ENCODE measurements at places on chromosomes 4 and X. TPM values are rescaled to one million over a fixed set of nuclear protein-coding genes. Genes with fewer than 3 reads are reported as not detected.

INTU gene
- total RNA-seq = 0.12 TPM

- H3K27ac ChIP-seq = no peak overlapping the region
- no peak overlapping the region for H3K4me3 ChIP-seq
- no peak for DNase-seq
- peaks cover 34% of the 10 kb centered on the region for H3K27me3 ChIP-seq
- H3K4me1 ChIP-seq = no peaks in the 10 kb centered on the region
- no peaks in the 10 kb centered on the region for H3K36me3 ChIP-seq
These were observed 1.1 kb downstream of the TMEM35A start for GRCh38 chrX:101079736-101080270.

DNA sequence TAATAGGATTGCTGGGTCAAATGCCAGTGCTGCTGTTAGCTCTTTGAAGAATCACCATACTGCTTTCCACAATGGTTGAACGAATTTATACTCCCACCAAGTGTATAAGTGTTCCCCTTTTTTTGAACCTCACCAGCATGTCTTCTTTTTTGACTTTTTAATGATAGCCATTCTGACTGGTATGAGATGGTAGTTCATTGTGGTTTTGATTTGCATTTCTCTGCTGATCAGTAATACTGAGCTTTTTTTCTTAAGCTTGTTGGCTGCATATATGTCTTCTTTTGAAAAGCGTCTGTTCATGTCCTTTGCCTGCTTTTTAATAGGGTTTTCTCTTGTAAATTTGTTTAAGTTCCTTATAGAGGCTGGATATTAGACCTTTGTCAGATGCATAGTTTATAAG, 14.8 kb downstream of the USP38 start:
- peaks cover 50% of the 10 kb centered on the region for H3K36me3 ChIP-seq
- DNase-seq = no peak
- no peak overlapping the region for H3K4me3 ChIP-seq
- H3K27me3 ChIP-seq = no peaks in the 10 kb centered on the region

DNA sequence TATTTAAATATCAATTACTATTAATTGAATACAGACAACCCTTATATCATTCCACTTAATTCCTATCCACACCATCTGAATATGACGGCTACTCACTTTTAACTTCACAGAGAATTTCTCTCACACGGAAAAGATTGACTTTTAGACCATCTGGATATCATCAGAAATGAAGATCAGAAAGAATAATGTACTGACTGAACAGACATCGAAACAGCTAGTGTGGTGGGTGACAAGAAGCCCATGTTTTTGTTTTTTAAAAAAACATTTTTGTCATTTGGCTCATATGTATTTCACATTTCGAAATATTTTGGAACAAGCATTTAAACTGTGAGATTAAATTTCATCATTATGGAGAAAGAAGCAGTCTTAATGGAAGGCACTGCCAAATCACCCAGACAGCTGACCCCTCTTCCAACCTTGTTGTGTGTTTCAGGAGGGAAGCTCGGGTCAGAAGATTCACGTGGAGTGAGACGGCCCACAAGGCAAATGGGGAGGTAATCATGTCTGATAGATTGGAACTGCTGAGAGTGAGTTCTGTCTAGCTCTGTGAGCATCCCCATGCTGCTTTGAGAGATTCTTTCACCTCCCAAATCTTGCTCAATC, 204.2 kb upstream of the RASGEF1B start:
- H3K36me3 ChIP-seq = no peaks in the 10 kb centered on the region
- peaks cover 6% of the 10 kb centered on the region for H3K27me3 ChIP-seq
- no peak overlapping the region for H3K4me3 ChIP-seq
- H3K4me1 ChIP-seq = no peaks in the 10 kb centered on the region
- DNase-seq = no peak

RBBP7 gene
- 193 TPM for total RNA-seq

DNA sequence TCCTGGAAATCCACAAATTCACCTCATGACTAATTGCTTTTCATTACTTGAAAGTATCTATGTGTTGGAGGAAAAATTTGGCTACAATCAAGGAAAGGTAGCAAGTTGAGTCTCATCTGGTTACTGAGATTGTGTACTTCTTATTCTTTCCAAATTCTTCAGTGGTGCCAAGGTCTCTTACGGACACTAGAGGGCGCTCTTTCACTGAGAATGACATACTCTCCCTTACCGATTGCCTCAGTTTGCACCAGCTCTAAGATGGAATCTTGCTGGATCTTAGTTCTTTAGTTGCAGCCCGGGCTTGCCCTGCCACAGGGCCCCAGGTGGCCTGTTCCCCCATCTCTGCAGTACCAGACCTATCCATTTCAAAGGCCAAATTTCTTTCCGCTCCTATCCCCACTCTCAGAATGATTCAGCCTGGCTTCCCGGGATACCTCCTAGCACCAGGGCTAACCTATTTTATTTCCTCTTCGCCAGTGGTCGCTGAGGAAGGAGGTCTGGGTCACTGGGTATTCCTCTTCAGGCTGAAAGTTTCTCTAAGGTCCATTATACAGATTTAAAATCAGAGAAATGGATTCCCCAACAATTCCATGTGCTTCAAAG, 24.6 kb upstream of the GPR50 start:
- H3K36me3 ChIP-seq = no peaks in the 10 kb centered on the region
- H3K27ac ChIP-seq = no peak overlapping the region
- H3K27me3 ChIP-seq = peaks cover 35% of the 10 kb centered on the region

DNA sequence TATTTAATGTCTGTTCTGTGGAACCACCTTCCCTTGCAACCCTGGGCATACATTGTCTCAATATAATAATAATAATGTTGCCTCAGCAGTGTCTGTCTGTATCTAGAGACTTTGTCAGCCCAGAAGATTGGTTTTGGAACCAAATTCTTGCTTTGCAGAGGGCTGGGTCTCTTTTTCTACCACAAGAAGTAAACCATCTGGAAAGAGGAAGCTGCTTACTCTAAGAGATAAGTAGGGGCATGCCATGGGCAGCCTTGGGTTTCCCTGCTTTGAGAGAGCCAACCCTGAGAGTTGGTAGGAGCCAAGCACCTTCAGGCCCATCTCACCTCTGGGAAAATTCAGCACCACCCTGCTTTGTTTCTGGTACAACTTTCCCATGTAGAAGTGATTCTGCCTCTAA, 27.0 kb downstream of the TMEM31 start:
- H3K27me3 ChIP-seq = peaks cover 7% of the 10 kb centered on the region
- DNase-seq = no peak
- H3K36me3 ChIP-seq = no peaks in the 10 kb centered on the region
- H3K4me3 ChIP-seq = no peak overlapping the region
- no peak overlapping the region for H3K27ac ChIP-seq

DNA sequence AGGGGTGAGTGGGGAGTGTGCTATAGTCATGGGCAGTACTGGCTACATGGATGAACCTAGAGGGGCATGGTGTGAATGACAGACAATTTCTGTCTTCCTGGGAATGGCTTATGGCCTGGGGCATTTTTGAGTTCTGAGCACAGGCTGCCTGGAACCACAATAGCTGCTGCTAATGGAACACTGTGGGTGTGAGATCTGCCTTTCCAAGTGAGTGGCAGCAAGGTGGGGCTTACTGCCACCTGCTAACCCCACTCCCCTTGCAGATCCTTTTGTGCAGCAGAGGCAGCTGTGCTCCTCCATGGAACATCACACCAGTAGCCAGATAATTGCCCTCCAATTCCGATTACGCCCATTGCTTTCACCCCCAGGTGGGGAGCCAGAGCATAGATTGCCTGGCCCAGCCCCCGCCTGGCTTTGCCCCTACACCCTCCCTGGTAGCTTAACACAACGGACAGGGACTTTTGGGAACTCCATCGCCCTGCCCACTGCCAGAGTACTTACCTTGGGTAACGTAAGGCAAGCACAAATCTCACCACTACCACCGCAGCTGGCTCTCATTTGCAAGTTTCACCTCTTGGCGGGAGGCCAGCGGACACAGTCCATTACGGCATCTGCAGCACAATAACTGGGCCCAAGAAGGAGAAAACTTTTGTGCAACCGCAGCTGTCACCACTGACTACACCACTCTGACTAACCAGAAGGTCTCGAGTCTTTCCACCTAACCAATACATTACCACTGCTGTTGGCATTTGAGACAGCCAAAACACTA, 421.2 kb upstream of the NWD2 start:
- H3K27ac ChIP-seq = no peak overlapping the region
- no peaks in the 10 kb centered on the region for H3K4me1 ChIP-seq
- DNase-seq = no peak
- no peak overlapping the region for H3K4me3 ChIP-seq

DNA sequence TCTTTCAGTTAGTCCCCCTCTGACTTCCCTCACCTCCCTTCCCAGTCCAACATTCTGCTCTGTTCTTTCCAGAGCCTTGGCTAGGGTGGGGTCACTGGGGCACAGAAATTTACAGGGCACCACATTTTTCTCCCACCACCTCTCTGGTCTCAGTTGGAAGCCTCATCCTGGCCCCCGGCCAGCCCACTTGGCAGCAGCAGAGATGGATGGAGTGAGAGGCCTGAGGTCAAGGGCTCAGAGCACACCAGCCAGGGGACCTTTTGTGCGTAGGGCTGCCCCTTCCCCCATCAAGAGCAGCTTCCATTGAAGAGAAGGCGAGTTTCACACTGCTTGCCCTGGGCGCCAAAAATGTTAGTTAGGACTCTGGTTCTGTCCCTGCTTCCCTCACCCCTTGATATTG, 230.9 kb downstream of the SOX3 start:
- H3K4me3 ChIP-seq = no peak overlapping the region
- H3K27me3 ChIP-seq = no peaks in the 10 kb centered on the region
- H3K4me1 ChIP-seq = no peaks in the 10 kb centered on the region
- H3K27ac ChIP-seq = no peak overlapping the region
- no peaks in the 10 kb centered on the region for H3K36me3 ChIP-seq
- no peak for DNase-seq

GTPBP6 gene
- 57.2 TPM for total RNA-seq

DNA sequence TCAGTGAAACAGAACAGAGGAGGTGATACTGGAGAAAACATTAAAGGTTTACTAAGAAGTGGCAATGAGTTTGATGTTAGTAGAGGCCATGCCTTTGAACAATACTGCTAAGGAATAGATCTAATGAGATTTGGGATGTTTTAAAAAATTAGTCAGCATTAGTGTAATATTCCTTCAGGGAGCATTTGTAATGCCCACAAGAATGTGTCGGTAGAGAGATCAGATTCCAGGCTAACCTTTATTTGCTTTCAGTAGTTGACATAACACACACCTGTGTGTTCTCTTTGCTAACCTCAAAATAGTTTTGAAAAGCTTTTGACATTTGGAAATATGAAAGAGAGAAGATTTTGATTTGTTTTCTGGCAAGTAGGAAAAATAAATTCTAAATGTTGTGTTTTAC, 328.8 kb downstream of the BMPR1B start:
- no peaks in the 10 kb centered on the region for H3K36me3 ChIP-seq
- peaks cover 14% of the 10 kb centered on the region for H3K27me3 ChIP-seq
- DNase-seq = no peak
- H3K4me1 ChIP-seq = peaks cover 2% of the 10 kb centered on the region

GRCh38 chrX:7047951-7048350, 99.6 kb upstream of the STS start:
- H3K4me3 ChIP-seq = no peak overlapping the region
- H3K4me1 ChIP-seq = peaks cover 3% of the 10 kb centered on the region
- peaks cover 21% of the 10 kb centered on the region for H3K36me3 ChIP-seq
- H3K27ac ChIP-seq = no peak overlapping the region
- DNase-seq = no peak
- no peaks in the 10 kb centered on the region for H3K27me3 ChIP-seq

GRCh38 chr4:98260047-98260578, 1.1 kb upstream of the RAP1GDS1 start:
- peaks cover 14% of the 10 kb centered on the region for H3K36me3 ChIP-seq
- H3K4me1 ChIP-seq = peaks cover 44% of the 10 kb centered on the region
- peak overlapping the region; percentile 97 for H3K27ac ChIP-seq
- peak overlapping the region; percentile 99 for H3K4me3 ChIP-seq
- H3K27me3 ChIP-seq = no peaks in the 10 kb centered on the region

HDX gene
- 1.5 TPM for total RNA-seq

CNKSR2 gene
- total RNA-seq = 6.7 TPM

DNA sequence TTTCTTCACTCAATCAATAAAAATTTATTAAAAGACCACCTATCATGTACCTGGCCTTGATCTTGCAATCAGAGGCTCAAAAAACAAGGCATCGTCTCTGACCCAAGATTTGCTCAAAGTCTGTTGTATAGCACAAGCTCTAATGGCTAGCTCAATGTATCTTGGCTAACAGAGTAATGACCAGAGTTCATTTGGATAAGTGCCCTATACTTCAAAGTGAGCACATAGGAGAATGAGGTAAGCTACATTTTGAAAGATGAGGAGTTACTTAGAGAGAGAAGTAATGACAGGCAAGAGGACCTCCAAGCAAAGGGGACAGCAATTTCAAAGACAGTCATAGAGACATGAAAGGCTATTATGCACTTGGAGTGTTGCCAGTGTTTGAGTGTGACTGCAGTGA, 22.9 kb upstream of the GABRQ start:
- no peaks in the 10 kb centered on the region for H3K4me1 ChIP-seq
- no peak for DNase-seq
- no peak overlapping the region for H3K27ac ChIP-seq

- H3K27ac ChIP-seq = no peak overlapping the region
- no peak overlapping the region for H3K4me3 ChIP-seq
These were observed 2123.1 kb upstream of the TENM3 start for GRCh38 chr4:180120068-180120467.

- DNase-seq = peak; percentile 54
- H3K36me3 ChIP-seq = peaks cover 80% of the 10 kb centered on the region
- peak overlapping the region; percentile 89 for H3K27ac ChIP-seq
- peak overlapping the region; percentile 75 for H3K4me3 ChIP-seq
- H3K27me3 ChIP-seq = no peaks in the 10 kb centered on the region
- peaks cover 93% of the 10 kb centered on the region for H3K4me1 ChIP-seq
These were observed 17.2 kb downstream of the RHOH start for GRCh38 chr4:40214038-40214437.

DNA sequence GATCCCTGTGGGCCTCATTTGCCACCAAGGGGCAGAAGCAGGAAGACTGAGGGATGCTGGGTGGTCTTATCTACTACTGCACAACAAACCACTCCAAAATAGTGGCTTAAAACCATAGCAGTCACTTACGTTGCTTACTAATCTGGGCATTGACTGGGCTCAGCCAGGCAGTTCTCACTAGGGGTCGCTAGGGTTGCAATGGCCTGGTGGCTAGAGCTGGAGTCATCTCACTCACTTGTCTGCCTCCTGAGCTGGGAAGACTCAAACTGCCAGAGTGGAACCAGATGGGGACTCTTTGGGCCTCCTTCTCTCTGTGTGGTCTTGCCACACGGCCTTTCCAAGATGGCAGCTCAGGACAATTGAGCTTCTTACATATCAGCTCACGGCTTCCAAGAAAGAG, 216.3 kb upstream of the BCOR start:
- H3K36me3 ChIP-seq = peaks cover 2% of the 10 kb centered on the region
- DNase-seq = no peak

SOX3 gene
- total RNA-seq = not detected

RNF150 gene
- total RNA-seq = 0.05 TPM

GRCh38 chr4:52996261-52997131, 134.4 kb downstream of the RASL11B start:
- no peak overlapping the region for H3K4me3 ChIP-seq
- H3K4me1 ChIP-seq = no peaks in the 10 kb centered on the region
- no peak for DNase-seq
- no peaks in the 10 kb centered on the region for H3K36me3 ChIP-seq
- no peak overlapping the region for H3K27ac ChIP-seq
- H3K27me3 ChIP-seq = no peaks in the 10 kb centered on the region

GRCh38 chr4:1887052-1887451, 15.9 kb downstream of the NSD2 start:
- H3K4me3 ChIP-seq = no peak overlapping the region
- H3K36me3 ChIP-seq = peaks cover 25% of the 10 kb centered on the region
- peak overlapping the region; percentile 44 for H3K27ac ChIP-seq
- no peaks in the 10 kb centered on the region for H3K27me3 ChIP-seq
- H3K4me1 ChIP-seq = peaks cover 37% of the 10 kb centered on the region

GRCh38 chrX:24294619-24295018, 19.2 kb downstream of the SUPT20HL2 start:
- peak; percentile 52 for DNase-seq
- H3K4me3 ChIP-seq = no peak overlapping the region
- peaks cover 2% of the 10 kb centered on the region for H3K27me3 ChIP-seq
- H3K4me1 ChIP-seq = no peaks in the 10 kb centered on the region
- H3K36me3 ChIP-seq = no peaks in the 10 kb centered on the region

SCD5 gene
- total RNA-seq = 6.4 TPM

Measured in activated CD8-positive, alpha-beta memory T cell treated with anti-CD3 and anti-CD28 coated beads, Interleukin-2, amount 10 ng/mL, durations not matched to agents 7 days and 5 days (primary cell).